C1 segment of cervical spinal cord (tissue), 14 donors: ENCODE measurements at places on chromosomes 7 and 10.

DNA sequence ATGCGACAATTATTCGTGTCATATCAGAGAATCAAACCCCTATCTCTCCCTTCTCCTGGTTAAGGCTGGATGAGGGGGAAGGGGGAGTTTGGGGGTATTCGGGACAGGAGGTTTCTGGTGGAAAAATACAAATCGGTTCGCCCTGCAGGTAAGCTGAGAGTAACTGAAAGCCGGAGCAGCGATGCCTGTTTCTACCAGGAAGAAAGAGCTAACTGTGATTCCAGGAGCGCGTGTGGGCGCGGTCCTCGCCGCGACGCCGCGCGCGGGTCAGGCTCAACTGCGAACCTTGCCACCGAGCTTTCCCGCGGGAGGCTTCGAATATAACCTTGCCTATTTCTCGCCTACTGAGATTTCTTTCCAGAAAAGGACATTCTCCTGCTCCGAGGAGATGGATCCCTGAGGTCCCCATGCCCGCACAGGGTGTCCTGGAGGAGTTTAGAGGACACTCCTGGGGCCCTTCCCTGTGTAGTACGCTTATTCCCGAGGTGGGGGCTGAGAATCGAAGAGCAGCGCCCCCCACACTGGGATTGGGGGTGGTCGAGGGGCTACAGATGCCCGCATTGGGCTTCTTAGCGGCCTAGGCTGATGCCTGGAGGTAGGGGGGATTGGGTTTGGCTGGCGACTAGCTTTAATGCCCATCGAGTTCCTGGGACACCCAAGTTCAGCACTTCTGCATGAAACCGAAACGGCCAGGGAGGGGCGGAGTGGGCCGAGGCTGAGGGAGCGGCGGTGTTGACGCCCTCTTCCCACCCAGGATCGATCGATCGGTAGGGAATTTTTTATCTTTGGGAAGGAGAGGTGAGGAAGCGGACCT is 13.0 kb upstream of the DLX6 start:
- DNase-seq = no peak

DNA sequence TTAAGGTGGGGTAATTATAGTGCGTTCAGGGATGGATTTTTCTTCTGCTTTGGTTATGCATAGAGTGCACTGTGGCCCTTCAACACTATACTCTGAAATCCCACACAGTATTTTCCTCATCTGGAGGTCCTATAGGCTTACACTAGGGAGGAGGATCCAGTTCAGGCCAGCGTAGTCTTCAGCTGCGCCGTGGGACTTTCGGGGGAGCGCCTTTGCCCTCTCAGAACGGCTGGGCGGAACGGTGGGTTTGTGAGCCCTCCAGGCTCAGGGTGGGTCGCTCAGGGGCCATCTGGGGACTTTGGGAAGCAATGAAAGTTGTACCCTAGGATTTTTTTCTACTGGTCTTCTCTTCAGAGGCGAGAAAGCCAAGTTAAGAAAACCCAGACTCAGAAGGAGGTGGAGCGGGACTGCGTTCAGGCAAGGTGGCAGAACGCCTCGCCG is 652 bp upstream of the VPS26A start:
- no peak for DNase-seq

- DNase-seq = no peak
These were observed 20.7 kb downstream of the SKAP2 start for GRCh38 chr7:26843705-26844104.

GRCh38 chr10:86139066-86139657 is 227.4 kb downstream of the GRID1 start:
- no peak for DNase-seq

GRCh38 chr10:127052001-127052400 is 144.4 kb downstream of the INSYN2A start:
- DNase-seq = no peak

- DNase-seq = no peak
These were observed 7.0 kb upstream of the MMP21 start for GRCh38 chr10:125782616-125783015.
